ENCODE measurements at places on chromosomes 16 and 17.

- DNase-seq = no peak
These were observed 15.2 kb upstream of the SSTR5 start for GRCh38 chr16:1057252-1057932.

DNA sequence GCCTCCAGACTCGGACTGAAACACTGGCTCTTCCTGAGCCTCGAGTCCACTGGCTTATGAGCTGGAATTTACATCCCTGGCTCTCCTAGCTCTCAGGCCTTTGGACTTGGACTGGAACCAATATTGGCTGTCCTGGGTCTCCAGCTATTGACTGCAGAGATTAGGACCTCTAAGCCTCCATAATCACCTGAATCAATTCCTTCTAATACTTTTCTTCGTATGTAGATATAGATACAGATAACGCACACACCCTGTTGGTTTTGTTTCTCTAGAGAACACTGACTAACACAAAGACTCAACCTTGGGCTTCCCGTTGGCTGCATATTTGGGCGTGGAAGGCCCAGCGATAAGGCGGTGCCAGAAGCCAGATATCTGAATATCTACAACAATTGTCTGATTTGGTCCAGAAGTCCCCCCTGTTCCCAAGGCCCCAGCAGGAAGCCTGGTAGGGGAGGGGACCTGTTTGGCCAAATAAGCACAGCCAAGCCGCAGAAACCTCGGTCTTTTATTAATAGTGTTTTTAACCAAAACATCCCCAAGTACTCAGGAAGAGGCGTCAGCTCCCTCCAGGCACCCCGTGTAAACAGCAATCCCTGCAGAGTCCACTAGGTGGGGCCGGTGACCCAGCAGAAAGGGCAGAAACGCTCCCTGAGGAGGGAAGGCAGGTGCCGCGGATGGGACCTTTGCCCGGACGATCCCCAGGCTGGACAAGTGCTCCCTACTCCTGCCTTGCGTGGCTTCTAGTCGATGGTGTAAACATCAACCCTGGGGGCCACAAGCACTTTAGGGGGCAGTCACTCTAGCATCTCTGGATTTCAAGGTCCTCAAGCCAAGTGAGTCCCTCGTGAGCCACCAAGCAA lies 57.0 kb downstream of the ABR start:
- DNase-seq = peak; percentile 25

DNA sequence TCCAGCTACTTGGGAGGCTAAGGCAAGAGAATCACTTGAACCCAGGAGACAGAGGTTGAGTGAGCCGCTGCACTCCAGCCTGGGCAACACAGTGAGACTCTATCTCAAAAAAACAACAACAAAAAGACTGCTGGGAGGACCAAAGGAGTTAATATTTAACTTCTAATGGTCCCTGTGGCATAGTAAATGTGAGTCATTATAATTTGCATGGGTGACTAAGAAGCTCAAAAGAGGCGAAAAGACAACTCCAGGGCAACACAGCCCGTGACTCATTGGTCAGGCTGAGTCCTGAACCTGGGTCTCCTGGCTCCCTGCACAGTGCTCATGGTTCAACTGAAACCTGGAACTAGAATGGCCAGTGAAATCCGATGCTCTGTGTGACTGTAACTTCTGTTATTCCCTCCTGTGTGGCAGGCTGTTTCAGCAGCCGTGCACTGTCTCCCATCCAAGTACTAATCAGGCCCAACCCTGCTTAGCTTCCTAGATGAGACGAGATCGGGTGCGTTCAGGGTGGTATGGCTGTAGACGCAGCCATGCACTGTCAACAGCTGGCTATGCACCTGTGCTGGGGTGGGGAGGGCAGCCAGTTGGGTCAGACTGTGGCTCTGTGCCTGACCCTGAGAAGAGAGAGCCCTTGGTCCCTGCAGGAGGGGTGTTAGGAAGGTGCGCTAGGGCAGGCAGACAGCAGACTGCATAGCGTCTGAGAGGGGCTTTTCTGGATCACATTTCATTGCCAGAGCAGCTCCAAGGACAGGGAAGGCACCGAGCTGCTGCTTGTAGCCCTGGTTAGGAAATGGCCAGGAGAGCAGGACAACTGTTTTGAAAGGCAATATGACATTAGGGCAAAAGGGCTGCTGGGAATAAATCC lies 14.5 kb upstream of the GPRC5C start:
- no peak for DNase-seq

DNA sequence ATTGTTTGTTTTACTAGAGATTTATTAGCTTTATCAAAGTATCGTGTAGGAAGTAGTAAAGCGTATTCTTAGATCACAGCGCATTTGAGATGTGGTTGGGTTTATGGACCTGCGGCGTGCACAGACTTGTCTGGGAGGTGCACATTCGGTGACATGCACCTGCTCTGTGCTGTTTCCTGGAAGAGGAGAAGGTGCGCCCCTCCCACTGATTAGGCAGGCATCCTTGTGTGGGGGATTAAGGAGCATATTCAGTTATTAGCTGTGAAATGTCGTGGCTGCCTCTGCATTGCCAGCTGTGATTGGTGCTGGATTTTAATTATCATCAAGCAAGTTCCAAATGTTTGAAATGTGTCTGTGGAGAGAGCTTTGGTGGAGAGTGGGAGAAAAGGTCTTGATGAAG lies 903.8 kb upstream of the RBFOX1 start:
- no peak for DNase-seq

DNA sequence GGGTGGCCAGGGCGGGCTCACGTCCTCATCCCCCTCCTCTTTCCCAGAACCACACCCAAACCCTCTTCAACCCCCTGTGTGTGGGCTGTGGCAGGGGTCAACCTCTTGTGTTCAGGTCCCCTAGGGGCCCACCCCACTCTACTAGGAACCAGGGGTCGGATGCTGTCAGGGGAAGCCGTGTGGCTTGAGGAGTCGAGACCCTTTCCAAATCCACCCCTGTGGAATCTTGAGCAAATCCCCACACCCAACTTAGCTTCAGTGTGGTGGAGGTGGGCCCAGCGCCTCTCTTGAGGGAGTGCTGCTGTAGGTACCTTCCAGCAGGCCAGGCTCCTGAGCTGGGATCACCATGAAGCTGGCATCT lies 121.5 kb downstream of the MRM1 start:
- no peak for DNase-seq

- DNase-seq = no peak
These were observed 34.6 kb downstream of the KANSL1 start for GRCh38 chr17:46158323-46159296.

GRCh38 chr17:55770196-55770870 lies 19.5 kb downstream of the PCTP start:
- DNase-seq = no peak

DNA sequence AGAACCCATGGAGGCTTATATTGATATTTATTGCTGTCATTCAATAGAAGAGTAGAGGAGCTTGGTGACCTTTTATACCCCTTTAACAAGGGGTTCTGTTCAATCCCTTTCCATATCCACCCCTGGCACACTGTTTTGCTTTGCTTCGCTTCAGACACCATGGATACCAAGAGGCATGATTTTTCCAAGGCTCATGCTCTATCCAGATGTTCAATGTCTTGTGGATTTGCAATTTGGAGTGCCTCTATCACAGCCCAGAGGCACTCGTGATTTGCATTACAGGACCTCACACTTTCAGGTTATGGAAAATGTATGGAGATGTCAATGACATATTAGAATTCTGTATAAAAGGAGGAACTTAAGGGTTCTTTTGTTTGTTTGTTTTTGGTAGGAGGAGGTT lies 21.5 kb downstream of the CFAP20 start:
- DNase-seq = no peak

- DNase-seq = no peak
These were observed 4.4 kb downstream of the SEC14L1 start for GRCh38 chr17:77145224-77145611.
